Left renal cortex interstitium (tissue), 4 donors: ENCODE measurements at places on chromosomes 3 and 15.

- no peak for DNase-seq
Observed at GRCh38 chr3:59812237-59813147, 762.7 kb upstream of the CFAP20DC start.

GRCh38 chr3:195764961-195765706, 44.4 kb downstream of the MUC20 start:
- no peak for DNase-seq

DNA sequence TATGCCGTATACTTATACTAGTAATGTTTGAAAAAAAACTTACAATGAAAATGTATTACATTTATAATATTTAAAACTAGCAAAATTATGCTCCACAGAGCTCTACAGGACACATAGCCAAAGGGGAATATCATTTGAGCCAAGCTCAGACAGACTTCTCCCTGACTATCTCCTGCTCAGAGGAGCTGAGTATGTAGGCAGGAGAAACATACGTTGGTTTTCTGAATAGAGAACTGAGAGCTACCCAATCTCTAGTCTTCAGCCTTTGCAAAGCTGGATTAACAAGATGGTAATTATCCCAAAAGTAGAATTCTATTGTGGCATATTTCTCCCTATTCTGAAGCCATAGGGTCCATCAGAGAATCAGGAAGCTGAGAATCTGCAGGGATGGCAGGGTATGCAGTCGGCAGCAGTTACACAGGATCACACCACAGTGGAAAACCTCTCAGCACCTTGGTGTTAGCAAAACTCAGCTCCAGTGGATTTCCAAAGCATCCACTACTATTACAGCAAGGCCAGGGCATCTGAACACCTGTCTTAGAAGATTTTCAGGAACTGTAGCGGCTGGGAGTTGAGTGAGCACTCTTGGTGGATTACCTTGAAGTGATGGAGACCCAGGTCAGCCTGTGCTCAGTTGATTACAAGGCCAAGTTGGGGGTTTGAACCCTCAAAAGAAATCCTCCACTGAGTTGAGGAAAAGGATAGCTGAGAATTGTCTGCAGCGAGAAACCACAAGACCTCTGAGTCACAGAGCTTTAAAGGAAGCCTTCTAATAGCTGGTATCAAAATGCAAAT, 30.1 kb downstream of the GPR15 start:
- DNase-seq = no peak

DNA sequence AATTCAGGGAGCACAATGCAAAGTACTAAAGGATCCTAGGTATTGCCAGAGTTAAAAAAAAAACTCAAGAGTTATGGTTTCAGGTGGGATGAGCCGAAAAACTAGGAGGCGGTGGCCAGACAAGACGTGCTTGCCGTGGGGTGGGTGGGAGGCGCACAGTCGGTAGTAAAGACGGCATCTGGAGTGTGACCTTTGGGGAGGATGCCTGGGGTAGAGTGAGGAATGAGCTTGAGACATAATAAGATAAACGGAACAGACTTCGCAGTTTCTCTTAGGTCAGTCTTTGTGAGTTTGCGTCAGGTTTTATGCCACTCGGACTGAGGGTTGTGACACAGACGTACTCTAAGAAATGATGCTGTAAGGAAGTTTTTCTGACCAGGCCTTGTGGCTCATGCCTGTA, 139.6 kb downstream of the LRRK1 start:
- DNase-seq = no peak

- no peak for DNase-seq
Observed at GRCh38 chr15:73009066-73010056, 42.9 kb upstream of the NEO1 start.

GRCh38 chr3:167880183-167880582, 144.7 kb downstream of the SERPINI1 start:
- DNase-seq = no peak

- no peak for DNase-seq
Observed at GRCh38 chr3:171348121-171348520, 112.1 kb downstream of the TNIK start.

GRCh38 chr3:138032567-138032966, 22.6 kb downstream of the CLDN18 start:
- DNase-seq = no peak

- no peak for DNase-seq
Observed at GRCh38 chr15:90114451-90114901, 12.2 kb upstream of the IDH2 start.

GRCh38 chr3:40470701-40471100, 6.2 kb upstream of the ZNF619 start:
- DNase-seq = no peak

DNA sequence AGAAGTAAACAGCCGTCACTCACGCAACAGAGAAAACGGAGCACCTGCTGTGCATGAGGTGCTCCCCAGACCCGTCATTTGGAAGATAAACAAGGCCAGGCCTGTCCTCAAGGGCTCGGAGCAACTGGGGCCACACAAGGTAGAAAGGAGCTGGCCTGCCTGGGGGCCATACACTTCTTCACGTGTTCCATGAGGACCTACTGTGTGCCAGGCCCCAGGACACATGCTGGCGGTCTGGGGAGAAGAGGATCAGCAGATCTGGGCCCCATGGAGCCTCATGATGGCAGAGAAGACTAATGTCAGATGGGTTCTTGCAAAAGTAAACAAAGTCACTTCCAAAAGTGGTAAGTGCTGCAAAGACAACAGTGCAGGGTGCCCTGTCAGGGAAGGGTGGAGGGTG, 14.3 kb downstream of the WNT7A start:
- DNase-seq = no peak

DNA sequence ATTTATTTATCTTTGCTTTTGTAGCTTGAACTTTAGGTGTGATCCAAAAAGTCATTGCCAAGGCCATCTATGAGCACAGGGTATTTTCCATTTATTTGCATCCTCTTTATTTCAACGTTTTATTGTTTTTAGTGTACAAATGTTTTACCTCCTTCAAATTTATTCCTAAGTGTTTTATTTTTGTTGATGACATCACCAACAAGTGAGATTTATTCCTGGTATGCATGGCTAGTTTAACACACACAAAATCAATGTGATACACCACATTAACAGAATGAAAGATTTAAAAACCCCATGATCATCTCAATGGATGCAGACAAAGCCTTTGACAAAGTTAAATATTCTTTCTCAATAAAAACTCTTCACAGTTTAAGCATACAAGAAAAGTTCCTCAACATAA, 66.3 kb upstream of the CHRM5 start:
- DNase-seq = no peak

GRCh38 chr3:65995515-65995914, 43.2 kb downstream of the MAGI1 start:
- DNase-seq = no peak

GRCh38 chr3:73547427-73548248, 77.1 kb downstream of the PDZRN3 start:
- peak; percentile 44 for DNase-seq

DNA sequence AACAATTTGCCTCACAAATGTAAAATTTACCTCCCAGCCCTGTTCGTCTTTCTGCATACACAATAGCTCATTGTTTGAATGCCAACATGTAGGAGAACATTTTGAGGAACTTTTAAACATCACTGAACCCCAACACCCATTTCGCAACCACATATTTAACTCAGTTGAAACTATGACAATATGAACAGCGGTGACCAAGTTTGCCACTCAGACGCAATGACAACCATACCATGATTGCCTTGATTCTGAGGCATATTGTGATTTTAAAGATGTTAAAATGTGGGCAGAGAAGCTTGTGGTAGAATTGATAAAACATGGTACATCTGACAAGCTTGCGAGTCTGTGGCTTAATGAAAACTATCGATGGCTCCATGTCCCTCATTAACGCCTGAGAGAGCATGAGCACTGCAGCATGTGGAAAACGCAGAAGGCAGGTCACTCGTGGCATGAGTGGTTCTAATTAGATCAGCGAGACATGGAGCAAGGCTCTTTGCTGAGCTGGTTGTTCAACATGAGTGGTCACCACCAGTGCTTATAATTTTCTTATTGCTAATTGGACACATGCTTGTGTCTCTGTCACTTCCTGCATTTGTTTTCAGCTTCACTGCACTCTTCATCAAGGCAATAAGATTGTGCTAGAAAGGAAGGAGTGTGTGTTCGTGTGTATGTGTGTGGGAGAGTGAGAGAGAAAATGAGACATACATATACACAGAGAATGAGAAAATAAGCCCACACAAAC, 116.8 kb downstream of the CHST2 start:
- DNase-seq = no peak

DNA sequence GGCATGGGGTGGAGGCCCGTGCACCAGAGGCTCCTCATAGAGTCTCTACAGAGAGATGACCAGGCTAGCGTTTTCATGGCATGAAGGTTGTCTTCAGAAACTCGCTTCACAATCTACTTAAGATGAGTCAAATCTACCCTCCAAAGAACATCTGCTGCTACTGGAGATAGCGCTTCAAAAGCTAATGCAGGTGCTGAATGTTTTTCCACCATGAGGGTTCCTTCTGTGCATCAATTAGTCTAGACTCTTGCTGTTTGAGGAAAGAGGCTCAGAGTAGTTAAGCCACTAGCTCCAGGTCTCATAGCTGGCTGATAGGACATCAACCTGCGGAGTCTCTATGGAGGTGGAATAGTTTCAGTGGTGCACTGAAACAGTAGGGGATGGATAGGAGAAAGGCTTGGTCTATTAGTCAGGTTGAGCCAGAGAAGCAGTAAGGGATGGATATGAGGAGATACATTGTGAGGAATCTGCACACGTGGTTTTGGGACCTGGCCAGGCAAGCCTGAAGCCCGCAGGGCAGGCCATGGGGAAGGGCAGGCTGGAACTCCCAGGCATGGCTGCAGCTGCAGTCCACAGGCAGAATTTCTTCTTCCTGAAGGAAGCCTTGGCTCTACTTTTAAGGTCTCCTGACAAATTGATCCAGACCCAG, 117.5 kb downstream of the APBA2 start:
- DNase-seq = no peak

DNA sequence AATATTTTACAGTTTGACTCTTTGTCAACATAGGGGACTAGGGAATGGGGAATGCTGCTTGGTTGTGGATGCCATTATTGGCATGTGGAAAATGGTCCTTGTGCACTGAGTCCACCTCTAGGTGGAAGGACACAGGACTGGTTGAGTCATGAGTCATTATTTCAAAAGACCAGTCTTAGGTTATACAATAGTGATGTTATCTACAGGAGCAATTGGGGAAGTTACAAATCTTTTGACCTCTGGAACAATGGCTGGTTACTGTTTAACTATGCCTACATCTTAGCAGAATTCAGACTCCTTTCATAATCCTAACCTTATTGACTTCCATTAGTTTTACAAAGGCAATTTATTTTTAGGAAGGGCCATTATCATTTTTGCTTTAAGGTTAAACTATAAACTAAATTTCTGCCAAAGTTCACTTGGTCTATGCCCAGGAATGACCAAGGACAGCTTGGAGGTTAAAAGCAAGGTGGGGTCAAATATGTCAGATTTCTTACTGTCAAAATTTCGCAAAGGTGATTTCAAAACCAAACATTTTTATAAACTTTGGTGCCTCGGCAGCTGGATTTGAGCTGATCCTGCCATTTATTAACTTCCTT, 11.8 kb upstream of the CCR8 start:
- DNase-seq = no peak

- no peak for DNase-seq
Observed at GRCh38 chr3:64319391-64319790, 94.1 kb upstream of the PRICKLE2 start.

- DNase-seq = no peak
Observed at GRCh38 chr3:187181454-187182170, 15.7 kb upstream of the RTP1 start.

GRCh38 chr15:38053776-38054175, 119.3 kb downstream of the TMCO5A start:
- DNase-seq = no peak

GRCh38 chr15:47711655-47712054, 5.7 kb upstream of the SEMA6D start:
- DNase-seq = no peak

DNA sequence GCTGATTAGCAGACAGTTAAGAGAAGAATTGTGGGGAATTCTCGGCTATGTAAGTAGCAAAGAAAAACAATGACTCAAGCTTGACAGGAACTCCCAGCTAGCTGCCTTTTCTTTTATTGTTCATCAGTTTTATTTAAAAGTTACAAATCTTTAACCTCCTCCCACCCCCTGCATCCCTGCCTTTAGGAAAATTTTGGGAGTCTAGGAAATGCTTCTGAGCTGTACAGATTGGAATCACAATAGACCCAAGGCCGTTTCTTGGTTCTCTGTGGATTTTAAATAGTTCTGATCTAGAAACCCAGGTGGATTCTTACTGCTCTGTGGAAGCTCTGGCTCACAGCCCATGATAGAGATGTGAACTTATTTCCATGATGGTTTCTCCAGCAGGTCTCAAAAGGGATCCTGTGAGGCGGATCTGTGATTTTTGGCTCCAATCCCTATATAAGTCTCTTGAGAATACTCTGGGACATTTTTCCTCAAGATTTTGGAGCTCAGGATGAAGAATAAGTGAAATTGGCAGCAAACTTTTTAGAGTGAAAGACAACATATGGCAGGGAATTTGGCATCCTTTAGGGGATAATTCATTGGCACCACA, 312.3 kb downstream of the EPHA3 start:
- DNase-seq = no peak

DNA sequence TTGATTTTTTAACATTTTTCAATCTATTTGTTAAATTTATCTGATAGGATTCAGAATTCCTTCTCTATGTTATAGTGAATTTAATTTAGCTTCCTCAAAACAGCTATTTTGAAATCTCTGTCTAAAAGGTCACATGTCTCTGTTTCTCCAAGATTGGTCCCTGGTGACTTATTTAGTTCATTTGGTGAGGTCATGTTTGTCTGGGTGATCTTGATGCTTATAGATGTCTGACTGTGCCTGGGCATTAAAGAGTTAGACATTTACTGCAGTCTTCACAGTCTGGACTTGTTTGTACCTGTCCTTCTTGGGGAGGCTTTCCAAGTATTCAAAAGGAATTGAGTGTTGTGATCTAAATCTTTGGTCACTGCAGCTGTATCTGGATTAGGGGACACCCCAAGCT, 169.5 kb upstream of the C2CD4B start:
- no peak for DNase-seq

- no peak for DNase-seq
Observed at GRCh38 chr15:48677821-48678220, 32.3 kb upstream of the FBN1 start.

GRCh38 chr3:72453706-72454105, 394.5 kb downstream of the SHQ1 start:
- no peak for DNase-seq

GRCh38 chr3:120450600-120451271, at the start of gene FSTL1:
FSTL1 (minus strand) TSS chr3:120450992; CDS start chr3:120450746, 246 bp downstream.
- DNase-seq = no peak

DNA sequence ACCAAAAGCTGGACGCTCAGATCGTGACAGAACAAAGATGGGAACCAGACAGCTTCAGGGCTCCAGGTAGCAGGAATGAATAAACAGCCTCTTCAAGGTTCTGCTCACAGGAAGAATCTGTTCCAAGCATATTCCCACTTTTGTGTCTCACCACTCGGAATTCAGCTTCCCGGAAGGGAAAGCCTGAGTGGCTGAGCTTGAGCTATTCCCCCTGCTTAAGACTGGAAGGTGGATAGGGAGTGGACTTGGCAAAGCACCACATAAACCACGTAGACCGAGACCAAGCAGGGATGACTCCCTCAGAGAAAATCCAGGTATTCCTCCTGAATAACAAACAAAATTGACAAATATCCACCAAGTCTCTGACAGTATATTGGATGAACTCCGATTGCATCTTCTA, 180.2 kb upstream of the NR2F2 start:
- DNase-seq = no peak
